ENCODE measurements at places on chromosomes 2 and 18. TPM values are rescaled to one million over a fixed set of nuclear protein-coding genes. Genes with fewer than 3 reads are reported as not detected.

Gene TLX2
- polyA plus RNA-seq, result not detected

Gene ARHGAP28
- polyA plus RNA-seq, result 144 TPM

Gene GALNT1
- polyA plus RNA-seq, result 108 TPM

Gene GCG
- polyA plus RNA-seq, result not detected

Gene KLHL29
- 2.0 TPM for polyA plus RNA-seq

Gene SERPINB13
- polyA plus RNA-seq, result not detected

Gene ATF2
- polyA plus RNA-seq, result 76.6 TPM

Gene MAP2
- 13.5 TPM for polyA plus RNA-seq

Gene RIT2
- polyA plus RNA-seq, result not detected

Gene TMEM247
- polyA plus RNA-seq, result not detected

Gene SP140
- 1.1 TPM for polyA plus RNA-seq

Gene POTEF
- polyA plus RNA-seq, result 0.12 TPM

Gene C18orf54
- polyA plus RNA-seq, result 18.4 TPM

Gene CD8B2
- polyA plus RNA-seq, result 0.06 TPM

Gene ICOS
- 0.15 TPM for polyA plus RNA-seq
